ENCODE measurements at places on chromosomes 3 and 15.

- no peak for DNase-seq
Observed at GRCh38 chr3:130700541-130700940, 46.1 kb downstream of the PIK3R4 start.

DNA sequence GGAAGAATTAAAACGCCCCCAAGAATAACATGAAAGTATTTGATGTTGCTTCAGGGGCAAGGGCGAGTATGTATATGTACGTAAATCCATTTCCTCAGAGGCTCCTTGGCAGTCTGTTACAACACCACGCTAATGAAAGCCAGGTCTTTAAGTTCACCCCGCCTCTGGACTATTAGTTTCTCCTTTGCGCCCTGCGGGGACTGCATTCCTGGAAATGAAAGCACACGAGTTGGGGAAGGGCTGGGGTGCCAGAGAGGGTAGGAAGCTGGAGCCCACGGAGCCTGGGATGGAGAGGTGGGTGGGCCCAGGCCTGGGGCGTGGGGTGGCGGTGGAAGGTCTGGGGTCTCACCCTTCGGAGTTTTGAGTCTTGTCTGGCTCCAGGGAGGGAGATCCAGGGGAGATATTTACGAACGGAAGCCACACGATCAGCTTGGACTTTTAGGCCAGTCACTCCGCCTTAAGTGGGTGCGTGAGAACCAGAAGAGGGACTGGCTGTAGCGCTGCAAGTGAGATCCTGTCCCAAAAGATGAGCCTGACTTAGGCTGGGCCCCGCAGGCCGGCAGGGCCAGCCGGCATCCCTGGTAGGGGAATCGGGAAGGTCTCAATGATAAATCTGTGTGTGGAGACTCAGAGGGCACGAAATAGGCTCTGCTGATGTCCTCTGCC lies 1.6 kb upstream of the PLCL2 start:
- DNase-seq, result peak; percentile 61

DNA sequence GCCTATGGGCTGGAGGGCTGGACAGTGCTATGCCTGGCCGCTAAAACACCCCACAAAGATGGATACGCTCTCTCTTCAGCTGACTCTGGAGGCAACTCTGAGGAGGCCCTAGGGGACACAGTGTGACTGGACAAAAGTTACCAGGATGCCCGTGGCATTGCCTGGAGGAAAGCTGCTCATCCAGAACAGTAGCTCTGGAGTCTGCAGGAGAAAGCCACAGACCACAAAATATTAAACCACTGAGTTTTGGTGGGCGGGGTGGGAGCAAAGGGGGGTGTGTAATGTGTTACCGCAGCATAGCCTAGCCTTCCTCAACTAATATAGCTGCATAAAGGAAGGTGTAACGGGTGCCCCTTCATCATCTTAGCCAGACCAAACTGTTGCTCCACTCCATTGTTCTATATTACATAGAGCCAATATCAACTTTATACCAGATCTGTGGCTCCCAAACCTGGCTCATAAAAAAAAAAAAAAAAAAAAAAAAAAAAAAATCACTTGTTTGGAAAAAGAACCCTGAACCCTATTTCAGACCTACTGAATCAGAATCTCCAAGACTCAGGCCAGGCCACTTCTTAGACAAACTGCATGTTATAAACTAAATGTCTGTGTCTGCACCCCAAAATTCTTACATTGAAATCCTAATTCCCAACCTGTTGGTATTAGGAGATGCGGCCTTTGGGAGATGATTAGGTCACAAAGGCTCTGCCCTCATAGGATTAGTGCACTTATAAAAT lies 132.6 kb downstream of the TNIK start:
- no peak for DNase-seq

DNA sequence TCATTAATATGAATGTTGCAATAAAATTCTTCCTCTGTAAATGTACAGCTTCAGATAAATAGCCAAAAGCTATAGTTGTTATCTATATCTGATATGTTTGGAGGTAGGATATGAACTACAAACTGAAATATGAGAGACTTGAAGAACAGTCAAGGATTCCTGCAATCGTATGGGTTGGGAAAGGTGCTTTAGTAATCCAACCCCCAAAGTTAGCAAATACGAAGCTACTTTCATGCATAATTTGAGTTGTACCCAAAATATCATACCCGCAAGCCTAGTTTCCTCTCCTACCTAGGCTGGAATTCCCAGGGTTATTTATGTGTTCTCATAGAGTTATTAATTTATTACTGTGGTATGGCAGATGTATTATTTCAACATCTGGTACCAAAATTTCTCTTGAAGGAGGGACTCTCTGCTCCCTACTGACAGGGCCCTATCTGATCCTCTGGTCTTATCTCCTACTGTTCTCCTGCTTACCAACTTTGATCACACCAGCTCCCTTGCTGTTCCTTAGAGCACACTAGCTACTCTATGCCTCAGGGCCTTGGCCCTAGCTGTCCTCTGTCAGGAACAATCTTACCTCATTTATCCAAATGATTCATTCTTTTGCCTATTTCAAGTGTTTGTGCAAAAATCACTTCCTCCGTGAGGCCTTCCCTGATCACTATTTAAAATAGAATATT lies 140.4 kb upstream of the CCDC54 start:
- no peak for DNase-seq

GRCh38 chr15:81013396-81013929 lies 12.7 kb downstream of the TLNRD1 start:
- no peak for DNase-seq

GRCh38 chr3:177429079-177429478 lies 231.8 kb upstream of the TBL1XR1 start:
- DNase-seq, result no peak
